ENCODE measurements at places on chromosomes 4 and X. TPM values are rescaled to one million over a fixed set of nuclear protein-coding genes. Genes with fewer than 3 reads are reported as not detected.

CCDC160 gene
- not detected for total RNA-seq

DNA sequence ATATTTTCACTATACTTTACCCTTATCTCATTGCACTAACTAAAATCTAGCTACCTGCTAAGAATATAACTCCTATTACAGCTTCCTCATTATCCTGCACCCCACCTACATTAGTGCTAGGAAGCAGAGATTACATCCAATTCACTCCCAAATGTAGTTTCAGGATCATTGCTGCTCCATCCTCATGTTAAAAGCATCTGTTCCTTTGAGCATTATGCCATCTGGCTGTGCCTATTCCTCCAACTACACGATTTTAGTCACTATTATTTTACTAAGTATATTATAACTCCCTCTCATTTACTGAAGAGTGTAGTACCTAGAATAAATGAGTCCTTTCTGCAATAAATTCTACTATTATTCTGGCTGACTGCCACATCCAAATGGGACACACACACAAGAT, 1586.9 kb downstream of the TECRL start:
- DNase-seq = no peak

- DNase-seq = no peak
Observed at GRCh38 chr4:32789026-32789608, 2068.9 kb downstream of the PCDH7 start.

DNA sequence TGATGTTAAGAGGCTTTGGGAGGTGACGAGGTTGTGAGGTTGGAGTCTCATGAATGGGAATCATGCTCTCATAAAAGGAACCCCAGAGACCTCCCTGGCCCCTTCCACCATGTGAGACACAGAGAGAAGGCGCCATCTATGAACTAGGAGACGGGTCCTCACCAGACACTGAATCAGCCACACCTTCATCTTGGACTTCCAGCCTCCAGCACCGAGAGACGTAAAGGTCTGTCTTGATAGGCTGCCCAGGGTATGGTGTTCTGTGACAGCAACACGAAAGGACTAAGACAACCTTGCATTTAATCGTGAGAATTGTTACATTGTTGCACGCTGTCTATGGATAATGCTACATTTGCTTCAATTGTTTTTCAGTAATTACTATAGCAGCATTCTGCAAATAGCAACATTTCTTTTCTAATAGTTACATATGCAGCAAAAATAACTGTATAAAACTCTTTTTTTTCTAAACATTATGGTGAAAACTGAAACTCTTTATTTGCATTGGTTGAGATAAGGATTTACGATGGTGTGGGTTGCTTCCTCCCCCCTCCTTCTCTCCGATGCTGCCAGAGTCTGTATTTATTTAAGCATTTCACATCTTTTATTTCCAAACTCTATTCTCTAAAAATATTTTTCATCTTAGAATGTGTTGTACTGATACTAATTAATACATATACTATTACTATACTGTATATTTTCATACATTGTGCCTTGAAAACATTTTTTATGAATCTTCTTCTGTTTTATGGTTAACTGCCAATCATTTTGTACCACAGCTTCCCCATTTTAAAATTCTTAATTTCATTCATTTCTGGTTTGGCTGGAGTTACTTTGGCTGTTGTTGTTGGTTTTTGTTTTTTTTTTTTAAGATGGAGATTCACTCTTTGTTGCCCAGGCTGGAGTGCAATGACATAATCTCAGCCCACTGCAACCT, 26.4 kb upstream of the AKAP17A start:
- no peak for DNase-seq

DNA sequence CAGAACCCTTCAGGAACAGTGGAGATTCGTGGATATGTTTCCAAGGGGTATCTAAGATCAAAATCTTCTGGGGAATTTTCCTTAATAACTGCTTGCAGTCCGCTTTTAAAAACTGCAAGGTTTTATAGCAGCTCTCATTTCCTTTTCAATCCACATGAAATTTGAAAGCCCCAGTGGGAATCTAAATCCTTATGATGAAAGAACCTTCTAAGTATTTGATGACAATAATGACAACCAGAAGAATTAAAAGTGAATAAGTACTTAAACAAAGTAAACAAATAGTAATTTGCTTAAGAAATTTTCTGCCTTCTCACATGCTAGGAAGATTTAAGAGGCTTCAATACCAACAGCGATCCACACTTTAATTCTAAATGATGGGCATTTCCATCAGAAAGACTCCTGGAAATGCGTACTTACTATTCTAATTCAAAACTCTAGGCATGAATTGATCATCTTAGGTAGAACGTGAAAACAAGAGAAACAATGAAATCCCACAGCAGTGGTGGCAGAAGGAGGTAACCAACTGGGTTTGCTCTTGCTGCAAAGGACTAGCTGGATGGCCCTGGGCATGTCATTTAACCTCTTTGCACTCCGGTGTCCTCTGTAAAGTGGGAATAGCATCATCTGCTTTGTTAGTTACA, 37.6 kb upstream of the S100G start:
- no peak for DNase-seq

GRCh38 chr4:183797011-183797444, 108.1 kb upstream of the STOX2 start:
- DNase-seq = no peak

Data from esophagus muscularis mucosa (tissue), 4 donors.